ENCODE measurements at places on chromosomes 5 and 9.

- peak; percentile 58 for DNase-seq
Measured at GRCh38 chr5:58439094-58439644, 20.7 kb downstream of the PLK2 start.

DNA sequence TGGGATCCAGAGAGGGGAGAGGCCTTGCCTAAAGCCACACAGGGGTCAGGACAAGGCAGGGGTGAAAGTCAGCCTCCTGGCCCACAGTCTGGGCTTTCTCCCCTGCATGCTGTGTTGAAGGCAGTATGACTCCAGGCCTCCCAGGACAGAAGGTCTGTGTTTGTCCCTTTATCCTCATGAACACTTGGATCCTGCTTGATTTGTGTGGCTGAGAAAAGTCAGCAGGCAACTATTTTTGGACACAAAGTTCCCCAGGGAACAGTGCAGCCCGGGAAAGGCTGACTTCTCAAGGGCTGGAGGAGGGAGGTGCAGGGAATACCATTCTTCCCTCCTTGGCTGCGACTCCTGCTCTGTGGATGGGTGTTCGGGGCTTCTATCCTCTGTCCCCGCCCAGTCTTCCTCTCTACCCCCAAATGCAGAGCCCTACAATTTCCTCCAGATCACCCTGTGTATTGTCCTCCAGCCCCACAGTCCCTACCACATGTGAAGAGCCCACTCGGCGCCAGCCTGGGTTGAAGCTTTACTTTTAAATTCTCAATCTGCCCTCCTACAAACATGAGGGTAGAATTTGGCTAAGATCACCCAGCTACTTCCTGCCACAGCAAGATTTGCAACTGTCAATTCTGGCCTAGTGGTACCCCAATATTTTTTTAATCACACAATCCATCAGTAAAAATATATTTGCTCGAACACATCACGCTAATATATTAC is 4.1 kb downstream of the AKNA start:
- DNase-seq, result no peak

GRCh38 chr9:77830618-77831285 is 182.6 kb upstream of the GNA14 start:
- DNase-seq, result no peak

GRCh38 chr9:77879437-77879943 is 152.1 kb downstream of the GNAQ start:
- no peak for DNase-seq

- DNase-seq, result no peak
Measured at GRCh38 chr5:55480781-55481180, 54.0 kb downstream of the PLPP1 start.

GRCh38 chr9:4857163-4857810 is 64.5 kb downstream of the RCL1 start:
- no peak for DNase-seq

DNA sequence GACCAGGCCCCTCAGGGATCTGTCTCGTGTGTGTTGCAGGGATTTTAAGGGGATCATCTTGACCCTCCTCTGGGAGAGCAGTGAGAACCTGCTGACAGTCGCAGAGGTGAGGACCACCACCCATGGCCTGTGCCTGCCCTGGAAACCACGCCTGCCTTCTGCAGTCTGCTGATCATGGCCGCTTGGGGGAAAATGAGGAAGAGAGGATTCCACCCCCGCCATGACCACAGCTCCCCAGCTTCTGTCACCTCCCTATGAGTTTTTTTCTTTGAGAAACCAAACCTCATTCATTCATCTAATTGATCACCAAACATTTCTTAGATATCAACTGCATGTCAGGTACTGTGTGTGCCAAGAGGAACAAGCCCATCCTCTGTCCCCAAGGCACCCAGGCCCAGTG is 46.3 kb upstream of the TDRD7 start:
- DNase-seq, result no peak

GRCh38 chr5:124614105-124614504 is 132.3 kb downstream of the ZNF608 start:
- no peak for DNase-seq

GRCh38 chr9:130172161-130172857 is at the start of gene NCS1:
NCS1 (plus strand) TSS chr9:130172404; CDS start chr9:130172664, 260 bp downstream.
- DNase-seq, result peak; percentile 78

GRCh38 chr5:91280362-91281269 is 102.5 kb downstream of the ARRDC3 start:
- DNase-seq, result peak; percentile 93

DNA sequence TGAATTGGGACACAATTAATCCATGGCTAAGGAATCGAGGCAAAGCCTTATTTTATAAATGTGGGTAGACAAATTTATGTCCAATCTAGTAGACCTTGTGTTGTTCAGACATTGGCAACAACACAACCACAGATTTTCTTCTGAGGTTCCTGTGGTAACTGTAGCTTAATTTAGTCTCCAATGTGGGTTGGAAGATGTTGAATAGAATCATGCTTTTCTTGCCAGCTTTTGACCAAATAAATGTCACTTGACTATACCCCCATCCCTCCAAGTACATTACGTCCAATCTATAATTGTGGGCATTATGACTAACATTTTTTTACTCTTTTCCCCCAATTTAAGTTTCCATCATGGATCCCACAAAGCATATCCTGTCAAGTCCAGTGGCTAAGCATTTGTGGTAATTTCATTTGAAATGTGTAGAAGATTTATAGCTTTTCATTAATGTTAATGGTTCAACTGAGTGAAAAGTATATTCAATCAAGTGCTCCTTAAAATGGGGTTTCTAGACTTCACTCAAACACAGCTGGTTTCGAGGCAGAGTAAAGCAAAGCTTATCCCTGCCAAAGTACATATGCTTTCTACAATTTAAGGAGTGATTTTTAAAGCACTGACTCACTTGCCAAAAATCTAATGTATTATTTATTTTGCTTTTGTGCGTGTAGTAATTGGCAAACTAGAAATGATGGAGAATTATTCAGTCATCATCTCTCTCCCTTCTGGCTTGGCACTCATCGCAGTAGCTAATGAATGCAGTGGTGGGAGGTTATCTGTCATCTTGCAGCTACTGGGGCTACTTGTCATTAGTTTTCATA is 141.8 kb downstream of the FAM174A start:
- DNase-seq, result no peak

DNA sequence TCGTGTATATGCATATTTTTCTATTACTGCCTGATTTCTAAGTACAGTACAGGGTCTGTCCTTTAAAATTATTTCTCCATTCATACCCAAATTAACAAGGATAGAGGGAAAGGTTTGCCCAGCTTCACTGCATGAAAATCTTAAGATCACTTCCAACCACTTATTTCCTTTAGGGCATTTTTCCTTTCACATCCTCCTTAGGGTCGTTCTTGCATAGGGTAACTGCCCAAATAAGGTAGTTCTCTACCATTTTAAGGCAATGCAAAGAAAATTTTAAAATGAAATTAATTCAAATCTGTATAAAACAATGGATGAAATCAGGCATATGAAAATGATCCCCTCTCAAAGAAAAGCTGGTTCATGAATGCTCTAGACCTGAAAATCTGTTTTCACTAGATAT is 4.1 kb upstream of the CDC20B start:
- no peak for DNase-seq

DNA sequence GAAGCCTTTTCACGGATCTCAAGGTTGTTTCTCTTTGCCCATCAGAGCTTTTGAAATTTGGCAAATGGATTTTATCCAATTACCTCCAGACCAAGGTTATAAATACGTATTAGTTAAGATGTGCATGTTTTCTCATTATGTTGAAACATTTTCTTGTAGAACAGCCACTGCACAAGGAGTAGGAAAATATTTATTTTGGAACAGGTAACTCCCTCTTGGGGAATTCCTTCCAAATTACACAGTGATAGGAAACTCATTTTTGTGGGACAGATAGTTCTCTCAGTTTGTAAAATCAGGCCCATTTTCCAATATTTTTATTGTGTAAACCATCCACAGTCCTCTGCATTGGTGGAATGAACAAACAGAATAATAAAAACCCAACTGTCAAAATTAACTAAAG is 23.0 kb downstream of the TMEM232 start:
- no peak for DNase-seq

DNA sequence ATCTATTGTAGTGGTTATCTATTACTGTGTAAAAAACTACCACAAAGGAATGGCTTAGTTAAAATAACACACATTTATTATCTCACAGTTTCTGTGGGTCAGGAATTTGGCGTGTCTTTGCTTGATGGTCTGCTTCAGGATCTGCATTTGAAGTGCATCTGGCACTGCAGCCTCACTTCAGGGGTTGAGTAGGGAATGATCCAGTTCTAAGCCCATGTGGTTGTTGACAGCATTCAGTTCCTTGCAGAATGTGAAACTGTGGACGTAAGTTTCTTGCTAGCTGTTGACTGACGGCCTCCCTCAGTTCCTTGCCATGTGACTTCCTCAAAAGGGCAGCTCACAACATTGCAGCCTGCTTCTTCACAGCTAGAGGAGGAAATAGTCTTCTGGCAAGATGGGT is 2.1 kb upstream of the OGN start:
- peak; percentile 42 for DNase-seq

Data from body of pancreas (tissue), 4 donors.